ENCODE measurements at places on chromosomes 11 and 22.

DNA sequence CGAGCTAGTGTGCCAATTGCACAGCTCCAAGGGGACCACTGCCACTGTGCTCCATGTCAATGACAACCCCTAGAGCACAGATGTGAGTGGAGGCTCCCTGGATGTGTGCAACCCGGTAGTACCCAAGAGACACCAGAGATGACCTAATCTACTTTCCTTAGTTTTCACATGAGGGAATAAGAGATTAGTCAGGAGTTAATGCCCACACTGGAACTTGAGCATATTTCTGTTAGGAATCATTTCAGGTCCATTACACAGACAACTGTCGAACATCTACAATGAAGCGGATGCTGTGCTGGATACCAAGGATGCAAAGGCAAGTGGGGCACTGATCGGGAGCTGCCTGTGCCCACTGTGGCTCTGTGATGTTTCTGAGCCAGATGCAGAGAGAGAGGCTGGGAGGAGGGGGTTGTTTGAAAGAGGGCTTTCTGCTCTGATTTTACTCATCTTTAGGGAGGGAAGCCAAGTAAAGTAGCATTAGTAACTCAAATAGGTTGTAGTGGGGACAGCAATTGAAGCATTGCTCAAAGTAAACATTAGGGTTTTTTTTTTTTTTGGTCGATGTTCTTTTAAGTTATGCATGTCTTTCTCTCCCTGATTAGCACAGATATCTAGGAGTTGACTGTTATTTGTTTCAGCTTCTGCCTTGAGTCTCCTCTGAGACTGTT lies 82.5 kb upstream of the SORL1-AS1 start:
- no peak for DNase-seq

DNA sequence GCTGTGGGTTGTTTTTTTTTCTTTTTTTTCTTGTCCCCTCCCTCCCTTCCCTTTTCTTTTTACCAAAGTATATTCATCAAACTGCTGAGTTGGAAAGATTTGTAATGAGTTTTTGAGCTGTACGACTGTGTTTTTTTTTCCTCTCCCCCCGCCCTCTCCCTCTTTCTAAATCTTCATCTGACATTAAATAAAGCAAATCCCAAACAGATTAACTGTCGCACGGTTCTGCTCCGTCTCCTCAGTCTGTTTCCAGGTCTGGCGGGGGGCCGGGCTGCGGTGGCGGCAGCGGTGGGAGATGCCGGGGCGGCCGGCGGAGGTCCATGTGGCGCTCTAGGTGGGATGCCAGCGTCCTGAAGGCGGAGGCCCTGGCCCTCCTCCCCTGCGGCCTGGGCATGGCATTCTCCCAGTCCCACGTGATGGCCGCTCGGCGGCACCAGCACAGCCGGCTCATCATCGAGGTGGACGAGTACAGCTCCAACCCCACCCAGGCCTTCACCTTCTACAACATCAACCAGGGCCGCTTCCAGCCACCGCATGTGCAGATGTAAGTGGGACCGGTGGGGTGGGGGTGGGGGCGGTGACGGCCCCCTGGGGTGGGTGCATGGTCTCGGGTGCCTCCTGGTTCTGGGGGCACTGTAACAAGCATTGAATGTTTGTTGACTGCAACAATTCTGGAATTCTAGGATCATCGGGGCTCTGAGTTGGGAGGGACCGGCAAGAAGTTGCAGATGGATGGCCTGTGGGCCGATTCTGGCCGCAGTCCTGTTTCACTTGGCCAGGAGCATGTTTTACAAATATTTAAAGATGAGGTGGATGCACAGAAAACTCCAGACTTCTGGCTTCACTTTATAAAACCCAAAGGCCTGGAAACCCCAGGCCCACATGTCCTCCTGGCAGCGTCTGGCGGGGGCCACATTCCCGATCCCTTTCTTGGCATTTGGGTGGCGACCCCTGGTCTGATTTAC lies 13.1 kb downstream of the MPPED1 start:
- DNase-seq: no peak

GRCh38 chr11:77770629-77771028 lies 49.9 kb downstream of the RSF1 start:
- no peak for DNase-seq

DNA sequence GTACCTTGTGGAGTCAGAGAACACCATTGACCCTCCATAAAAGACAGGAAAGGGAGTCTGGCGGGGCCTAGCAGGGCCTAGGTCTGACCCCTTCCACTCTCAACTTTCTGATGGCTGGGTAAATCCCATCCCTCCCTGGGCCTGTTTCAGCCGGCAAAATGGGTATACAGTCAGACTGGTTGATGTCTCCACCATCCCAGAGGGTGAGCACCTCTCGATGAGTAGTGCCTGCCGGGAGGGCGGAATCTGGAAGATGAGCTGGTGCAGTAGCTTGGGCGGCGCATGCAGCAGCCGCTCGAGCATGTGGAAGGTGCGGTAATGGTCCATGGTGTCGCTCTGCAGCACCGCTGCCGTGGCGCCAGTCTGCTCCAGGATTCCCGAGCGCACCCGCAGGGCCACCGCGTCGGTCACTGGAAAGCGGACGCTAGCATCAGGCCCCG lies 528 bp downstream of the FIBP start:
- DNase-seq: no peak

GRCh38 chr11:119897576-119897975 lies 168.6 kb upstream of the NECTIN1 start:
- DNase-seq: no peak

DNA sequence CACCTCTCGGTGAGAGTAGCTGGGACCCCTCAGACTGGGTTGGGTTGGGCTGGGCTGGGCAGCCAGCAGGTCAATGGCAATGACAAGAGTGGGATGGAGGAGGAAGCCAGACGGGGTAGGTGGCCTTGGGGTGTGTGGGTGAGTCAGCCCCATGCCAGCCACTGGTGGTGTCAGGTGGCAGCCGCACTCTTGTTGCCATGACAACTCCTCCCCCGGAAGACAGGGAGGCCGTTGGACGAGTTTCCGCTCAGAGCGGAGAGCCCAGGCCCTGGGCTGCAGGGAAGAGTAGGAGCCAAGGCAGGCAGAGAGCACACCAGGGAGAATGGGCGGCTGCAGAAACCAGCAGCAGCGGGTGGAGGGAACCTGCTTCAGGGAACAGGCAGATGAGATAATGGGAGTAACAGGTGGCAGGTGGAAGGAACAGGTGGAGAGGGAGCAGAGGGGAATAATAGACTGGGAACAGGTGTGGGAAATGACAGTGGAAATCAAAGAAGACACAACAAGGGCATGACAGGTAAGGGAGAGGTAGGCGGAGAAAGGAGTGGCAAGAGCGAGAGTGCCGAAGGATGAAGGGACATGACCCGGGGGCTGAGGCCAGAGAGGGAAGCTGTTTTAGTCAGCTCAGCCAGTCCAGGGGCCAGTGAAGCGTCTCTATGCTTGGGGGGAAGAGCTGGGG lies 8.7 kb downstream of the SPTBN2 start:
- DNase-seq: no peak

DNA sequence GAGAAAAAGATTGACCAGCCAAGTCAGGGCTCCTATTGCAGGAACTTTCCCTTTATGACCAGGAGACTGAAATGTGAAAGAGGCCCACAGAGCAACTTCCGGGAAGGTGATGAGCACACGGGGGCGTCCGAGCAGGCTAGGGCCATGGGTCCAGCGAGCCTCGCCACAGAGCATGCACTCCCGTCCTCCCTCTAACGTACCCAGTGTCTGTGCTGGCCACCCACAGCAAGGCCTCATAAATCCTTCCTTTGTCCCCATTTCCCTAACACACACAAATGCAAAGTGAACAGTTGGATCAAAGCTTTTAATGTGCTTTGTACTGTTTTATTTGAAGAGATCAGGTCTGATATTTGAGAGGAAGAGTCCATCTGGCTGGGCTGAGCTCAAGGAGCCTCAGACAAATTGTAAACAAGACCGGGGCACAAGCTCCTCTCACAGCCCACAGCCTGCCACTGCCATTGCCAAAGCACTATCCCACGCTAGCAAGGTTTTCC lies 44.3 kb downstream of the BLID start:
- DNase-seq: no peak

DNA sequence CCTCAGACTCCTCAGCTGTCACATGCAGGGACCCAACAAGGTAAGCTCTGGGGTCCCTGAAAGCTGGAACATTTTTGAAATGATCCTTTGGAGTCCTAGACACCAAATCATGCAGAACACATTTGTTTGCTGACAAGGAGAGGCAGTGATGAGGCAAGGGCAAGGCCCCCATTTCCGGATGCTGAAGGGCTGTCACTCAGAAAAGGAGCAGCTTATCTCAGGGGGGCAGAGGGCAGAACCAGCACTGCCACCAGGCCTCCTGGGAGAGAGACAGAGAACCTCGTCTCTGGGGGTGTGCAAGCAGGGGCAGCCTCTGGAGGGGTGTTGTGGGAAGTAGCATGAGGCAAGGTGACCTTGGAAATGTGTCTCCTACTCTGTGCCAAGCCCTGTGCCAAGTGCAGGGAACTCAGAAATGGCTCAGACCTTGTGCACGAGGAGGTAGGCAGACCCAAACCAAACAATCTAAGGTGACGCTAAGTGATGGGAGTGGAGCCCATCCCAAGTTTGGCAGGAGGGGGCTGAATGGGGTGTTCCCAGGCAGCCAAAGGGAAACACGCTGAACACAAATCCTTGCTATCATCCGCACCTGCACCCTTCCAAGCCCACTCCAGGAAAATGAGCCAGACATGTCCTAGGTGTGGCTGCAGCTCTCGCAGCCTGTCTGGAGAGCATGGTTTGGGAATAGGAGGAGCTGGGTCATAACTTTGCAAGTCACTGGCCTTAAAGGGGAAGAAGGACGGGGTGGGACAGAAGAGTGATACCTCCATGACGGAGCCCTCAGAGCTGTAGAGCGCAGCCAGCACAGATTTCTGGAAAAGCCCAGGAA lies 94.2 kb downstream of the PDE2A start:
- DNase-seq: no peak

DNA sequence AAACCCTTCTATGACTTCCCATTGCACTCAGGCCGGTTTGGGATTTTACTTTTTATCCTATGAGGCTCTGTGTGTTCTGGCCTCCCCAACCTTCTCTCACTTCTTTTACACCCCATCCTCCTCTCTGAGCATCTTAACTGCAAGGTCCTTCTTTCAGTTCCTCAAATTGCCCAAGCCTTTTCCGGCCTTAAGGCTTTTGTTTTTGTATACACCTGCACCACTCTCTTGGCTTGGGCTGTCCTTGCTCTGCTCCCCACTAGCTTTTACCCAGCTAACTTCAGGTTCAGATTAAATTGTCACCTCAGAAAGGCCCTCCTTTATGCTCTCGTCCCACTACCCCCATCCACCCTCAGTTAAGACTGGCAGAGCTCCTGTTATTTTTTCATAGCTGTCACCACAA lies 55.5 kb downstream of the FAM83F start:
- DNase-seq: no peak

- no peak for DNase-seq
These were observed 26.2 kb downstream of the OR10A6 start for GRCh38 chr11:7904917-7905316.

DNA sequence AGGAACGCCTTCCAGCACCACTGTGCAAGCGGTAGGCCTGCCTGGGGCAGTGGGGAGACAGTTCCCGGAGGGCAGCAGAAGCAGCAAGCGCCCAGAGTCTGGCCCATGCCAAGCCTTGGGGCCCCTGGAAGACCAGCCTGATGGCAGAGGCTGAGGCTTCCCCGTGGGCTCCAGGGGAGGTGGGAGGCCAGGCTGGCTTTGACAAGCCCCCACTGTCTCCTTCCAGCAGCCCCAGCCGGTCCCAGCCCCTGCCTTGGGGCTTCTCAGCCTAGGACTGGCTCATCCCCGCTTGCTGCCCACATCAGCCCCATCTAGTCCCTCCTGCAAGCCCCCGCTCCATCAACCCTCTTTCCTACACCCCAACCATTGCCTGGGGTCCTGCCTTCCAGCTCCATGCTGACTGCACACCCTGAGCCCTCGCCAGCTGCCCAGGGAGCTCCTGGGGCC lies 46.7 kb downstream of the IGF2 start:
- DNase-seq: no peak

- DNase-seq: no peak
These were observed 31.0 kb upstream of the XBP1 start for GRCh38 chr22:28831140-28832072.

GRCh38 chr11:10605941-10606381 lies 37.5 kb upstream of the LYVE1 start:
- no peak for DNase-seq

All from stimulated activated CD8-positive, alpha-beta memory T cell treated with anti-CD3 and anti-CD28 coated beads, Interleukin-4, amount 100 ng/mL, for 1 hour (primary cell).